Stimulated activated CD4-positive, alpha-beta T cell treated with anti-CD3 and anti-CD28 coated beads, TNF-alpha, amount 100 ng/mL, for 4 hours (primary cell): ENCODE measurements at places on chromosomes 11 and 22.
A peak's percentile ranks its signal among the peaks of the same experiment; 100 is the strongest.

- DNase-seq: no peak
Measured at GRCh38 chr11:128856241-128856640, 10.9 kb downstream of the KCNJ1 start.

DNA sequence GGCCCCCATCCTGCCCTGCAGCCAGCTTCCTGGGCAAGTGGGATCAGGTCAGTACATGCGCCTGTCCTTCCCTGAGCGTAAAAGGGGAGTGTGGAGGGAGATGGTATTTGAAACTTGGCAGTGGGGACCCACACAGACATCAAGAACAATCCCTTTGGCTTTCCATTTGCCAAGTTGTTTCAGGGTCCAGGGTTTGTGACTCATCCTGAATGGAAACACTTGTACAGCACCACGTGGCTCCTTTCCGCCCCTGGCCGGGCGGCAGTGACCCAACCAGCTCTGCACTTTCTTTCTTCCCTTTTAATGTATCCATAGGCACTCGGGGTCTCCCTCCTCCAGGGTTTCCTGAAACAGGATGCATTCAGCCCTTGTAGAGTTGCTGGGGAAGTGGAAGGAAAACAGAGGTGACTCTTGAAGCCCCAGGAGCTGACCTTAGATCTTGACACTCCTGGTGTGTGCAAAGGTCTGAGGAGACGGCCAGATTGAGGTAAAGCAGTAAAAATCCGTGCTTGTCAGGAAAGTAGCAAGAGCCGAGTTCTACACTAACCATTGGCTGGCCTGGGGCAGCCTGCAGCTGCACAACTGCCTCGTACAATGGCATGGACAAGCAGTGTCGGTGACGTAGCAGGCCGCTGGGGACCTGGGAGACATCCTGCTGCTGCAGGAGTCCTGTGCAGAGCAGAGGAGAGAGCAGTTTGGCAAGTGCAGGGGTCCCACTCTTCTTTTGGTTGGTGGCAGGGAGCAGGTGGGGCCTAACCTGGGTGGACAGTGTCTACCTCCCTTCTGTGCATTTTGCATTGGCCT lies 189.8 kb downstream of the SNX19 start:
- no peak for DNase-seq

DNA sequence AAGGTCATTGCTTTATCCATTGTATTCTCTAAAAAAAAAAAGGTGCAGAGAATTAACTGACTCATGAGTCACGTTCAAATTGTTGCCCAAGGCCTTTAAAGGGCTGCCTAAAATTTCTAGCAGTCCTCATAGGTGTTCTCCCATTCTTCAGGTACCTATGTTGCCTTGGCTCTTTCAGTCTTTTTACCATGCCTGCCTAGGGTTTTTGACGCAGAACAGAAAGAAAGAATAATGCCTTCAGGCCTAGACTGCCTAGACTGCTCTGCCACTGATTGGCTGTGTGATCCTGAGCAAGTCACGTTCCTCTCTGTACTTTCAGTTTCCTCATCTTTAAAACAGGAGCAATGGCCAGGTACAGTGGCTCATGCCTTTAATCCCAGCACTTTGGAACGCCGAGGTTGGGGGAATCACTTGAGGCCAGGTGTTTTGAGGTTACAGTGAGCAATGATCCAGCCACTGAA lies 21.5 kb downstream of the CTSC start:
- no peak for DNase-seq

DNA sequence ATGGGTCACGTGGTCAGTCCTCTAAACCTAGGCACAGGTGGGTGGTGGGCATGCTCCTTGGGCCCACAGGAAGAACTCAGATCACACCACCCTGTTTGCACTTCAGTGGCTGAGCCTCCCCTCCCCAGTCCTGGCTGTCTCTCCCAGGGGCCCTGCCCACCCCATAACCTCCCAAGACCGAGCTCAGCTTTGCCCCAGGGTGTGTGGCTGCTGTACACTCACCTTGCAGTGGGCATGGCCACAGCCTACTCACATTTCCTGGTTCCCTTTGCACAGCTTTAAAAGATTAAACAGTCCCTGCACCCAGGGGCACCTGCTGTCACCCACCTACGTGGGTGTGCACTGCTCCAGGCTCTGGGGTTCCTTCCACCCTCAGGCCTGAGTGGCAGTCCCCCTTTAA lies 13.8 kb downstream of the TRIOBP start:
- no peak for DNase-seq

GRCh38 chr11:83691451-83691950 lies 405.3 kb upstream of the CCDC90B start:
- no peak for DNase-seq

GRCh38 chr22:47221840-47222615 lies 459.6 kb downstream of the TBC1D22A start:
- no peak for DNase-seq

DNA sequence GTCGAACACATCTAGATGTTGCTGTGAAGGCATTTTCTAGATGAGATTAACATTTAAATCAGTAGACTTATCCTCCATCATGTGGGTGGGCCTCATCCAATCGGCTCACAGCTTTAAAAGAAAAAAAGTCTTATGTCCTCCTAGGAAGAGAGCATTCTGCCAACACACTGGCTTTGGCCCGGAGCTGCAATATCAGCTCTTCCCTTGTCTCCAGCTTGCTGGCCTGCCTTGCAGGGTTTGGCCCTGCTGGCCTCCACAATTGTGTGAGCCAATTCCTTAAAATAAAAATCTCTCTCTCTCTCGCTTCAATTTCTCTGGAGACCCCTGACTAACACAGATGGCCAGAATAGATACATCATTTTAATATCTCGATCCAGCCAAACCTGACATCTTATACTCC lies 13.1 kb upstream of the ABCC8 start:
- DNase-seq: no peak

GRCh38 chr22:39249086-39249704 lies 4.4 kb upstream of the PDGFB start:
- DNase-seq: no peak

DNA sequence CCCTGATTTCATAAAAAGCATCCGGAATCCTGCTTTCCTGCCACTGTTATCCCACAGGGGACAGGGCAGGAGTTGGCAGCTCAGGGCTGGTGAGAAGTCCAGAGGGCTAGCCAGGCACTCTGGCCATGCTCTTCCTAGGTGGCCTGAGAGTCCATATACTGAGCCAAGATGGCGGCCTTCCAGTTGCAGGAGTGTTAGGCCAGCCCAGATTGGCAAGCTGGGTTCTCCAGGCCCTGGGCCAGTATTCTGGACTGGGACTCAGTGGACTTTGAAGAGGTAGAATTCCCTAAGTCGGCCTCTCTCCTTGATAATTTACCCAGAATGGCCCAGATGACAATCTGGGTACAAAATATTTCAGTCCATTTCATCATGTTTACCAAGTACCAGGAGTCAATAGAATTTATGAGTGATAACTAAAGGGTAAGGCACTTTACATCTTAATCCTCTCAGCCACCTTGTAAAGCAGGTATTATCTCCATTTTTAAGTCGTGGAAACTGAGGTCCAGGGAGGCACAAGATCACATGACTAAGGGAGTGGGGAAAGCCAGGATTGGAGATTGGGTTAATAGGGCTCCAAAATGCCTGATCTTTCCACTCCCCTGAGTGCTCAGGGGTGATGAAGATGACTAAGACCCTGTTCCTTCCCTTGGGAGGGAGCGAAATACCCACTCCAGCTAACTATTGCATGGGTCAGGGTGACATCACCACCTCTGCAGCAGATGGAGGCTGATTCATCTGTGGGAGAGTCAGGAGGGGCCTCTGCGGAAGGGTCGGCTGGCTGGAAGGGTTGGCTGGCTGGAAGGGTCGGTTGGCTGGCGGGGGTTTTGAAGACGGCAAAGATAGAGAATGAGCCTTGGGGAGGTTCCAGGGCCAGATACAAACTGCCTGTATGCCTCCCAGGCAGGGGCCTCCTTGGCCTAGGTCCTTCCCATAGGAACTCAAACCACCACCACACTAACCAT lies 1.2 kb upstream of the MICALL1 start:
- DNase-seq: no peak

- DNase-seq: no peak
Measured at GRCh38 chr11:115764176-115764575, 260.0 kb upstream of the CADM1 start.

GRCh38 chr11:13954591-13954990 lies 7.9 kb upstream of the SPON1 start:
- no peak for DNase-seq

- no peak for DNase-seq
Measured at GRCh38 chr11:36365907-36366306, 69.8 kb downstream of the PRR5L start.

- no peak for DNase-seq
Measured at GRCh38 chr11:123718063-123718462, 23.4 kb downstream of the ZNF202 start.

- no peak for DNase-seq
Measured at GRCh38 chr11:24391167-24391566, 105.7 kb upstream of the LUZP2 start.

DNA sequence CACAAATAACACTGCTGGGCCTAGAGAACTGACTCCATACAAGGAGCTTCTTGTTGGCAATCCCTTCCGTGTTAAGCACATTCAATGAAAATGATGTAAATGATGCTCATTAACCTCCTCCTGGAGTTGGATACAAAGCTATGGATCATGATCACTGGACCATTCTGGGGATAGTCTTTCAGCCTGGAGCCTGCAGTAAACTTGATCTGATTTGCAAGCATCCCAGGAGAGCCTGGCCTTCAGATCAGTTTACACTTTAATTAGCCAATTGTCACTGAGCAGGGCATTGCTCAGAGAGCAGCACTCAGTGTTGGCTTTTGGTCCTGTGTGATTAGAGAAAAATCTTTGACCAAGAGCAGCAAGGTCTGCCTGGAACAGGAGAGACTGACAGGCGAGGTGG lies 45.6 kb downstream of the ARFGAP3 start:
- DNase-seq: no peak

DNA sequence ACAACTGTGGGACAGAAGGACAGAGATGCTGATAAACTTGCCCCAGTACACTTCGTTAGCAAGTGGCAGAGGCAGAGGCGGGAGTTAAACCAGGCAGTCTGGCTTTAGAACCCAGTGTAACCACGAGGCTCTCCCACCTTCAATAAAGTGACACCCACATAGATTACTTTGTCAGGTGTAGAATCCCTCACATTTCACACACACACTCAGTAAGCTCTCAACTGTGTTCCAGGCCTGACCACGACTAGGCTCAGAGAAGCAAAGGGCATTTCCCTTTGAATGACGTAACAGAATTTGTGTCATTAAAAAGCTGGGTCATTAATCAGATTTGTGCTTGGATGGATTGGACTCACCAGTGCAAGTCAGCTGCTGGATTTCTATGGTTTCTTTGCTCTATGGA lies 118.3 kb upstream of the RCN1 start:
- DNase-seq: no peak

GRCh38 chr11:67289226-67289650 lies at the start of gene ANKRD13D:
Gene ANKRD13D (plus strand): TSS chr11:67289303. CDS start chr11:67289461, 158 bp downstream.
- no peak for DNase-seq

GRCh38 chr22:40436505-40437431 lies 66.4 kb downstream of the SGSM3 start:
- DNase-seq: peak; percentile 17

DNA sequence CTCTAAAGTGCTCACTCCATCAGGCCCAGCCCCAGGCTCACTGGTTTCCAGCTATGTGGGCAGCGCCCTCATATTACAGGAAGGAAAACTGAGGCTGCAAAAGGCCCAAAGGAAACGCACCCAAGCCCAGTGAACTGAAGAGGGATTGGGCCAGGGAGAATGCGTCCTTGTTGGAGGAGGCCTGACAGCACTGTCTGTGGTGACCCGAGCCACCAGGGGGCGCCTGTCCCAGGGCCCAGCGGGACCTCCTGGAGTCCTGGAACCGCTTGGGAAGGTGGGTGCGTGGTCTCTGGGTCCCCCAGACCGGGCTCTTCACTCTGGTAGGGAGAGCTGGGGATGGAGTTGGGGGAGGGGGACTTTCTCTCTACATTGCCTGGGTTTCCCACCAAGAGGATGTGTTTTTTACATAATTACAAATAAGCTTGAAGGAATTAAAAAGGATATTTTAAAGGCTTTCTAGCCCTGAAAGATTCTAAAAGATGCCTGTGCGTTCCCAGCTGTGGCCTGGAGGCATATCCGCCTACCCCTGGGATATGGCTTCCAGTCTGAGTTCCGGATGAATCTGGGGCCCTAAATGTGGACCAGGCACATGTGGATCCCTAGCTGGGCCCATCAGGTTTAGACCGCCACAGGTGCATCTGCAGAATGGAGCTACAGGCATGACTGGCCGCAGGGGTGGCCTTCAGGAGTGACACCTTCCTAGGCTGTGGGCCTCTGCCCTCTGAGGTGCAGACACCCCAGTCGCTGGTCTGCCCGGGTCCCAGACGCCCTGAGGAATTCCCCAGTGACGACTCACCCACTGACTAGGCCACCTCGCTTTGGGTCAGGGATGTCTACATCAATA lies 4.2 kb downstream of the SPI1 start:
- peak; percentile 81 for DNase-seq

GRCh38 chr11:44339530-44339883 lies 29.6 kb upstream of the ALX4 start:
- no peak for DNase-seq

- DNase-seq: no peak
Measured at GRCh38 chr22:28808716-28809355, 8.5 kb upstream of the XBP1 start.

DNA sequence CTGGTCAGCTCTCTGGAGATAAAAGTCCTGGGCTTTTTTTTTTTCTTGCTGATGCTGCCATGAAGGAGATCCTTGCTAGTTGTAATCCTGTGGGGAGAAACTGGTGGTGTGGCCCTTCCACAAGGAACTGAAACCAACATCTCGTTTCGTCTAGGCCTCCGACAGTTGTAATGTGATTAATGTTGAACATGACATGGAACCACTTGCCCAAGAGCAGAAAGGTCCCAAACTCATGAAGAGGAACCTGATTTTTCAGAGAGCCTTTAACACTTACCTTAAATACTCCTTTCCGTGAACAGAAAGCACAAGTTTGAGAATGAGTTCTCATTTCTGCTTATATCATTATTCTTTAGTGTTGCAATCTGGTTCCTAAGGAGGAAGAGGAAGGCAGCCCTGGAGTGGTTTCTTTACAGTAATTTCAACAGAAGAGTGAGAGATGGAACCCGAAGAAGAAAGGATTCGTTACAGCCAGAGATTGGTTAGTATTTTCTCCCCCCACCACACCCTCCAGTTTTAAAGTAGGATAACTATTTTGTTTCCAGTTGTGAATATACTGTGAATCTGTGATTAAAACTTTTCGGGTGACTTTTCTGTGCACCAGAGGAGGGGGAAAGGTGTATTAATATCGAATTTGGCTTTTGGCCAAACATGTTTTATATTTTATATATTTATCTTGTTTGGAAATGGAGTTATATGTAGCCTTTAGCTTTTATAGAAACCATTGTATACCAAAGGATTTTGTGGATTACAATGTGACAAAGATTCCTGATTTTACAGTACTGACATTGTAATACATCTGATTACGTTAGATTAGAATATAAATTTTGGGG lies 2.0 kb downstream of the KDM2A start:
- no peak for DNase-seq

GRCh38 chr11:68893282-68893681 lies 10.3 kb downstream of the MRPL21 start:
- no peak for DNase-seq
